Fibroblast of lung (primary cell): ENCODE measurements at places on chromosomes 5 and 9. TPM values are rescaled to one million over a fixed set of nuclear protein-coding genes. Genes with fewer than 3 reads are reported as not detected.

GRCh38 chr5:149724130-149724840, 5.8 kb upstream of the PPARGC1B start:
- DNase-seq, result no peak

DNA sequence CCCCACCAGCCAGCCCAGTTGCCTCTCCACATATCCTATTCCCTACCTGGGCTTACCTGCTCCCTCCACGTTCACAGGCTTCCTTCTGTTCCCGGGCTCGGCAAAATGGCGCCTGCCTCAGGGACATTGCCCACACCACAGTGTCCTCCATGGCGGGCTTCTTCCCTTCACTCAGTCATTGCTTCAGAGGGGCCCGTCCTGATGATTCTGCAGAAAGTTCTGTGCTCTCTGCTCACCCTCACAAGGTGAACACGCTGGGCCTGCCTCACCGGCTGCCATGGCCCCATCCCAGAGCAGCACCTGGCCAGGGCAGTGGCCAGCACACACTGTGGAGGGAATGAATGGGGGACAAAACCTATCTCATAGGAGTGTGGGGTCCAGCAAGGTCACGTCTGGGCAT, 313.0 kb downstream of the GADD45G start:
- no peak for DNase-seq

DNA sequence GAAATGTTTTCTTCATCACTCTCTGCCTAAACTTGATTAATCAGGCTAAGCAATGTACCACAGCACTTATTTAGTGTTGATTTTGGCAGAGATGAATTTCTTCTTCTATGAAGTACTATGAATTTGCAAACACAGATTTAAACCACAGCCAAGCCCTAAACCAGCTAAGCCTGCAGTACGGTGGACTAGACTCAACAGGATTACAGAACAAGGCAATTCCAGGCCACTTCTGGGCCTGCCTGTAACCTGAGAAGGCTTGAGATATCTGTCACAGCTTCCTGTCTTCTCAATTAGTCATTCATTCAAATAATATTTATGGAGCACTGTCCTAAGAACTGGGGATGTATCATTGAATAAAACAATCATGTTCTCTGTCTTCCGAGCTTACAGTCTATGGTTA, 32.4 kb upstream of the CAST start:
- DNase-seq, result peak; percentile 80

- no peak for DNase-seq
These were observed 236.1 kb downstream of the ASTN2 start for GRCh38 chr9:117178596-117179375.

DNA sequence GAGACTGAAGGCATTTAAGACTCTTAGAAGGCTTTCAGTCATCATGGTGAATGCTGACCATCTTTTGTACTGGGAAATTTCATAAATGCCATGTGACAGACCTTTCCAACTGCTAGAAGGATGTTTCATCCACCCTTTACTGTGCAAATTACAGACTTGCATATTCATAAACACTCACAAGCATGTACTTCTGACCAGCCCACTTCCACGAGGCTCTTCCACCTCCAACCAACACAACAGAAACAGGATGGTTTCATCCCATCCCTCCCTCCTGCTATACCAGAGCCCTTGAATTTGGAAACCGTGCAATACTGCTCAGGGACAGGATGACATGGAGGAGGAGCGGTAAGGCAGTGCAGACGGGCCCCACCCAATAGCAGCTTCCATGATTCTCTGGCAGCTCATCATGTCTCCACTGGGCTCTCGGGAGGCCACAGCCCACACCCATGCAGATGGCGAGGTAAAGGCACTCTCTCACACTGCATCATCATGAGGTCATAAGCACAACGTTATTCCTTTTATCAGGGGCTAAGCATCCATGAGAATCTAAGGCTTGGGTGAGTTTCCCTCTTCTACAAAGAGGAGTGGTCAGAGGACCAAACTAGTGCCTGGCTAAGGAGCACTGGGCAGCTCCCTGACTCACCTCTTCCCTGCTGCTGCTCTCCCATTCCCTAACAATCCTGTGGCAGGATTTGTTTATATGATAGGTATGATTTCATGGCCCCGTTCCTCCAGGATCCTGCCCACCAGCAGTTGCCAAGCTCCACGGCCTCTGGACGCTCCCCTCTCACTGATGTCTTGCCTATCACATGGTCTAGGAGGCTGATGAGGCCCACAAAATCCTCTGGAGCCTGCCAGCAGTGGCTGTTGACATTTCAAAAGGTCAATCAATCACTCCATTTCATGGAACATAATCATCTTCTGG, 94.4 kb upstream of the FSTL4 start:
- peak; percentile 69 for DNase-seq

- DNase-seq, result no peak
These were observed 10.4 kb upstream of the ANXA1 start for GRCh38 chr9:73141282-73141681.

- DNase-seq, result no peak
These were observed 221.6 kb downstream of the CACNA1B start for GRCh38 chr9:138098908-138099791.

DNA sequence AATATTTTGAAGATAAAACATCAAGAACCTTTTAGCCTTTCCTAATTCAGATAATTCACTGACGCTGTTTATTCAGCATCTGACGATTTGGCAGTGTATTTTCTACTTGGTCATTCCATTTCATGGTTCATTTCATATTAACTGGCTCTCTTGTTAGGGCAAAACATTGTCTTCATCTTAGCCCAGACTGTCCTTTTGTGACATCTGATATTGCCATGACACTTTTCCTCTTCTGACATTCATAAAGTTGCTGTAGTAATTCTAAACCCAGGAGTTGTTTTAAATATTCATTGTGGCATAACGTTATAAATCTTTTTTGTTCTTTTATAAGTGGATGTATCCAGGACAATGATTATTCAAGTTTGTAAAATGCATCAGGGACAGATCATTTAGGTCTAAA, 1.8 kb downstream of the SCAMP1 start:
- DNase-seq, result no peak

GRCh38 chr5:82975396-82975795, 101.8 kb downstream of the TMEM167A start:
- no peak for DNase-seq

The CFAP157 gene
- polyA plus RNA-seq, result 0.06 TPM in 1 of 2 replicates, not detected in the other

The BTNL3 gene
- not detected in 2 replicates for polyA plus RNA-seq
